ENCODE measurements at places on chromosomes 3 and 15.

DNA sequence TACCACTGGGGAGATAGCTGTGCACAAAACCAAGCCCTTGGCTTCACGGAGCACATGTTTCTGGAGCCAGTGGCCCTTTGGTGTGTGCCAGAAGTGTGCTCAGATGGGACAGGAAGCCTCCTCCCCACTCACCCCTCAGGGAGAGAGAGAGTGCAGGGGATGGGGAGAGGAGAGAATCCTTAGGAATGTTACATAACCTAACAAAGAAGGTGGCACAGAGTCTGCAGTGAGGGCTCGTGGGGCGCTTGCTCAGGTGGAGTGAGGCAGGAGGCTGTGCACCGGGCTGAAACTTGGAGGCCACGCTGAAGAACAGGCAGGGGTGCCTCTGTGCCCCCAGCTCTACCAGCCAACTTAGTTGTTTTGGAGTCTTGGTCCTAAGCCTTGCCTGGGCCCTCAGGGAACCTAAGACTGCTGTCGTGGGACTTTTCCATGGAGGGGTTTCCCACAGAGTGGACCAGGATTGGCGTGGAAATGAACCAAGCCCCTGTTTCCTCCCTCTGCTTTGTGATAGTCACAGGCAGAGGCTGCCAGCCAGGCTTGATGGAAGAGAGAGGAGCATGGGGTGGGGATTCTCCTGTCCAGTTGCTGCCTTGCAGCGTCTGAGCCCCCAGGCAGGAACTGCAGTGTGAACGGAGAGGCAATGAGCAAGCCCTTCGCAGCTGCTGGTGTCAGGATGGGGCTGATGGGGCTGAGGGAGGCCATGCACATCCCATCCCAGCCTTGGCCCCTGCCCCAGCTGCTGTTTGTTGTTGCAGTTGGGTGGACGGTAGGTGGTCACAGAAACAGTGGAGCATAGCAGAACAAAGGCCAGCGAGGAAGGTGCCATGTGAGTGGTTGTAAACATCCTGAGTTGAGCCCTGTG is 32.7 kb downstream of the PDIA5 start:
- DNase-seq, result no peak

- DNase-seq, result no peak
These were observed 45.6 kb downstream of the LRRC3B start for GRCh38 chr3:26668171-26668570.

DNA sequence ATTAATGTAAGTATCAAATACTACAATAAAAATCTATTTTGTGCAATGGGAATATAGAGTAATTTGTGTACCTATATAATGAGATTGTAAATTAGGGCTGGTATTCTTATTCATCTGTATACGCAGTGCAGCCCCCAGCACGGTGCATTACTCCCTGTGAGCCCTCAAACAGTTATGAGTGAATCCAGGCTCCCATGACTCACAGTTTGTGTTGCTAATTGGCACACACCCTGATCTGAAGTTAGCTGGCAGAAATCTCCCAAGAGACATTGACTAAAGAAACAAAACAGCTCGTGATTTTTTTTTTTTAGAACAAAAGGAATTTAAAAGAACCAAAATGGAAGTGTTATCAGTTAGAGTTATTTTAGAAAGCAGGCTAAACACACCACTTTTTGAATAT is 15.7 kb downstream of the GK5 start:
- DNase-seq, result no peak

DNA sequence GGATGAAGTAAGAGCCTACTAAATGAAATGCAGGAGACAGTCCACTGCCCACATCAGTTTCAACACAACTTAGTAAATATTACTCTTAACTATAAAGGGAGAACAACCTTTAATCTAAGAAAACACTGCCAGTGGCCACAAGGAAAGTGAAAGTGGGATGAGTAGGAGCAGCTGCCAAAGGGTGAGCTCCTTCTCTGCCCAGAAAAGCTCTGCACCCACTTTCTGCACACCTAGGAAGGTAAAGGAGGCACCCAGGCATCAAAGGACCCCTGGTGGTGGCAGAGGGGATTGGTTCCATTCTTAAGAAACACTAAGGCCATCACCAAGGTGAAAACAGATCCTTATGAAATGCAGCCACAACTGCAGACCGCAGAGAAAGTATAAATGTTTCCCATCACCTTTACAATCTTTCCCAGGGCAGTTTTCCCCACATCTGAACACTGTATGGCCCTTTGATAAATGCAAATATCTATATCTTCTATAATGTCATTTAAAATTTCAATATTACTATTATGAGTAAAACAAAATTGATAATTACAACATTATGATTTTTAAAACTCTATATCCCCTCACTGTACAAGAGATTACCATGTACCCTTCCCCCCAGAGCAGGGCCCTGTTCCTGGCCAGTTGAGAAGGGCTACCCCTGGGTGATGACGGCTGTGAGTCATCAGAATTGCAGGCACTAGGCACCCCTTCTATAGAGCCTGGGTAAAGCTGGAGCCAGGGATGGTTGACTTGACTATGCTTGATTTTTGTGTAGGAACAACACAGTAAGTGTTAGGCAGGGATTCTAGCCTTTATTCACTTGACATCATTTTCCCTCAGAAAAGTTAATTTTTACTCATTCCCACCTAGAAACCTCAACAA is 92.0 kb downstream of the SNRK start:
- peak; percentile 83 for DNase-seq

DNA sequence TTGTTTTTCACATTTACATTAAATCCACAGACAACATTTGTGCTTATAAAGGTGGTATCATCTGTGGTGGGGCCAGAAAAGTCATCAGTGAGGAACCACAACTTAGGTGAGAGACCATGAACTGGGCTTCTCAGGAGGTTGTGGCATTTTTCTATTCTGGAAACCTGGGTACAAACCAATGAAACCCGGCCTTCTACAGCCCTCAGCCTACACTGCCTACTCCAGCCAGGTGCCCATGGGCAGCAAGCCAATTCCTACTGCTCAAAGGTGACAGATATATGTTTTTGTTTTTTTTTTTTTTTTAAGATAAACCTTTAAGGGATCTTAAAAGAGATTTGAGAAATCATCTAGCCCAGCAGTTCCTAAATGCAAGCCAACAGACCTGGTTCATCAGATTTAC is 20.3 kb downstream of the SPG21 start:
- DNase-seq, result no peak

GRCh38 chr3:31038086-31038739 is 143.8 kb upstream of the GADL1 start:
- DNase-seq, result no peak

GRCh38 chr3:72414481-72415016 is 433.7 kb downstream of the SHQ1 start:
- no peak for DNase-seq

DNA sequence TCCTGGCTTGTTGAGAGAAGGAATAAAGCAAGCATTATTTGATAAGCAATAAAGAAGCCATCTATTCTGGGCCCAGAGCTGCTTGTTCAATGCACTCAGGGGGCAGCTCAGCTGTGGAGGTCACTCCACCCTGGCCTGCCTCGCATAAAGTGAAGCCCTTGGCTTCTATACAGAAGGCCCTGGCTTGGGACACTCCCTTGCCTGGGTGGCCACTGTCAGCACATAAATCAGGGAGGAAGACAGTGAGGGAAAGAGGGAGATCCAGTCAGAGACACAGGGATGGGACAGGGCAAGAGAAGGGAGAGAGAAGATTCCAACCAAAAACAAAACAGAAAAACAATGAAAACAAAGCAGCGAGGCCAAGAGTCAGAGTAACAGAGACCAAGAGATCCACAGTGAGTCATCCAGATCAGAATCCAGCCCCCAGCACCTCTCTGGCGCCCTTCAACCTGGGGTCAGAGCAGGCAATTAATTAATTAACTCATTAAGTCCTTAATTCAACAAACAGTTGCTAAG is 11.8 kb downstream of the INSYN1 start:
- DNase-seq, result no peak

DNA sequence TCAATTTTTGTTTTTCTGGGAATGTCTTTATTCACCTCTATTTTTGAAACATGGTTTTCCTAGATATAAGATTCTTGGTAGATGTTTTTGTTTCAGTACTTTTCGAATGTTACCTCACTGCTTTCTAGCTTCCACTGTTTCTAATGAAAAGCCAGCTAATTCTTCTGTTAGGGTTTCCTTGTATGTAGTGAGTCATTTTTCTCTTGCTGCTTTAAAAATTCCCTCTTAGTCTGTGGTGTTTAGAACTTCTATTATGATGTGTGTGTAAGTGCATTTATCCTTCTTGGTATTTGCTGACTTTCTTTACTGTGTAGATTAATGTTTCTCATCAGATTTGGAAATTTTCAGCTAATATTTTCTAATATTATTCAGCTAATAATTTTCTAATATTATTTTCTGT is 151.1 kb upstream of the OSTN start:
- DNase-seq, result no peak

GRCh38 chr3:114406286-114406685 is 112.5 kb downstream of the TIGIT start:
- DNase-seq, result no peak

DNA sequence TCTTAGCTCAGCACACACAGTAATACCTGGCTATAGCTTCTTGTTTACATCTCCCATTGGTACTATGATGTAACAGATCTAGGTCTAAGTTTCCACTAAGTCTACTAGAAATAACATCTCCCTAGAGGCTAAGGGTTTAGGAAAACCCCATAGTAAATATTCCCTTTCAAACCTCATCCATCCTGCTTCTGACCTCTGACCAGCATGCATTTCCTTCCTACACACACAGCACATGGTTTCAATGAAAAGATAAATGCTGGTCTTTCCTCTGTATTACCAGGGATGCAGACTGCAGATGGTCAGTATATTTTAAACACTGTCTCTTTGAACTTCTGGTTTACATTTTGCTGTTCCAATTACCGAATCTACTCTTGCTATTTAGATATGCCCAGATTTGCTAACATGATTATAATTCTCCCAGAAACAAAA is 96.6 kb downstream of the EFL1 start:
- no peak for DNase-seq

All from CD4-positive, alpha-beta T cell treated with Interleukin-6 for 4 hours (primary cell).